GDM1 (cell line): ENCODE measurements at places on chromosomes 6 and 20.

GRCh38 chr6:158418501-158418900 lies 106.2 kb downstream of the TULP4 start:
- DNase-seq = no peak

GRCh38 chr6:88840796-88841539 lies 122.5 kb downstream of the RNGTT start:
- DNase-seq = no peak

- DNase-seq = no peak
Measured at GRCh38 chr6:101086473-101086872, 205.3 kb upstream of the ASCC3 start.

DNA sequence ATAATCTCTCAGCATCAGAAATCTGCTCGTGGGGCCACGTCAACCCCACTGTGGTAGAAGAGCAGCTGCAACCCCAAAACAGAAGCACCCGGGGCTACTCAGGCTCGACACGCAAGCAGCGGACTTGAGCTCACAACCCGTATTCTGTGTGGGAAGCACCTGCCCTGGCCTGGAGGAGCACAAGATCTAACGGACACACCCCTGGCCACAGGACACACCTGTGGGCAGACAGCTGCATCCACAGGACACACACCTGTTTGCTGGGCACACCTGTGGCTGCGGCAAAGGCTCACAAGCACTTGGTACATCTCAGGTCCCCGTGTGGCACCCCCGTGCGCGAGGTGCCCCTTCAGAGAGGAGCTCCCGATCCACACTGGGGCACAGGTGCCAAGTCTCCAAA lies 36.5 kb downstream of the ZBTB46 start:
- DNase-seq = no peak

DNA sequence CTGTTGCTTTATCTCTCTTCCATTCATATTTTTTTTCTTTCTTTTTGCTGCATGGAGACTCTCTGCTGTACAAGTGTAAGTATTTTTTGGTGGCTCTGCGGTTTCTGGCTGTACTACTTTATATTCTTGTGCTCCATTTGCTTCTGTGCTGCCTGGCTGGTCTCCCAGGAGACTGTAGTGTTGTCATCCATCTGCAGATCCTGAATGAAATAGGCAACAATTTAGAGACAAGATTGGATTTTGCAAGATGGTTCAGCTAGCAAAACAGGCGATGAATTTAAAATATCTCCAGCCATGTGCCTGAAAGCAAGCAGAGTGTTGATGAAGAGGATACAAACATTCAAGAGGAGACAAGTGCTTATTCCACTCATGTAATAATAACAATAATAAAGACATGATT lies 75.1 kb upstream of the SCGN start:
- DNase-seq = no peak

DNA sequence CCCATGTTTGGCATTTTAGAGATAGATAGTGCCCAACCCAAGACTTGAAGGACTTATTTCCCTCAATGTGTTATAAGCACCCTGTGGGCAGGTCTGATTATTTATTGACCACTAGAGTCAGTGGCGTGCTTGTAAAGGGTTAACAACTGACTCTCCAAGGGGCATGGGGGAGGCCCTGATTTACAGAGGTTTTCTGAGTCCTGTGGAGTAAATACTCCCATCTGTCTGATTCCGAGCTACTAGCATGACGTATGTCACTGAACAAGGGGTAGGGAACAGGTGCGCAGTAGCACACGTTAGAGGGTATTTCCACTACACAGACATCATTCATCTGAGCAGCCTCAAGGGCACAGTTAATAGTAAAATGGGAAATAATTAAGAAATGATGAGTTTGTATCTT lies 17.4 kb upstream of the TRAM2 start:
- DNase-seq = no peak

DNA sequence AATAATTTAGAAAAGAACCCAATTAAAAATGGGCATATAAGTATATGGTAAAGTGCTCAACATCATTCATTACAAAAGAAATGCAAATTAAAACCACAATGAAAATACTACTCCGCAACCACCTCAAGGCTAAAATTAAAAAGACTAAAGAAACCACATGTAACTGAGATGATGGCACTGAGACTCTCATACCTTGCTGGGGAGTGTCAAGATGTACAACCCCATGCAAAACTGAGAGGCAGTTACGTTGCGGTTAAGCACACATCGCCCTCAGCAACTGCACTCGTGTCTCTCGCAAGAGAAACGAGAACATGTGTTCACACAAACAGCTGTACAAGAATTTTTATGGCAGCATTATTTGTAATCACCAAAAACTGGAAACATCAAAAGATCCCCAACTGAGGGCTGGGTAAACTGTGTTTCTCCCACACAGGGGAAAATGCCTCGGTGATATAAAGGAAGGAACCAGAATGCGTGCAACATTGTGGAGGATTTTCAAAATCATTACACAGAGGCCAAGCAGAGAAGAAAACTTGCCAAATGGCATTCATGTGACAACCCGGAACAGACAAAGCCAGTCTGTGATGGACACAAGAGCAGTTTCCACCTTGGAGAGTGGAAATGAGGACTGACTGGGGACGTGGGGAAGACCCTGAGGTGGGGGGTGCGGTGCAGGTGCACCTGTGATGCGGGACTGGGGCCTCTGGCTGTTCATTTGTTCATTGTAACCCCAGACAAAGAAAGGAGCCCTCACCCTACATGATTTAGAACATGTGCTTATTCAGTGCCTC lies 144.9 kb downstream of the WDR27 start:
- no peak for DNase-seq

DNA sequence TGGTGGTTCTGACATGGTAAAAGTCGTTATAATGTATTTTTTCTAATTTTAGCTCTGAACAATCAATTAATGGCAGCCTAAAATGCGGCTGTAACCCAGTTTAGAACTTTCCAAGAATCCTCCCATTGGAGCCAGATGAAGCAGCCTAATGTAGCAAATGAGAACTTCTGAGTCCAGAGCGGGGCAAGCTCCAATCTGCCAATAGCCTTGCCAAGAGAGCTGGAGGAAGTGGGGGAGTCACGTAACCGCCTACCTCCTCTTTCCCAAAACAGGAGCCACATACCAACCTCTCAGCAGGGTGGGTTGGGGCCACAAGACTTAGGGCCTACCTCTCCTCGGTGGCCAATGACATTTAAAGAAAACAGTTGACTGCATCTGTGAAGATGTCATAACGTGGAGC lies 230.6 kb downstream of the SOD2 start:
- no peak for DNase-seq

DNA sequence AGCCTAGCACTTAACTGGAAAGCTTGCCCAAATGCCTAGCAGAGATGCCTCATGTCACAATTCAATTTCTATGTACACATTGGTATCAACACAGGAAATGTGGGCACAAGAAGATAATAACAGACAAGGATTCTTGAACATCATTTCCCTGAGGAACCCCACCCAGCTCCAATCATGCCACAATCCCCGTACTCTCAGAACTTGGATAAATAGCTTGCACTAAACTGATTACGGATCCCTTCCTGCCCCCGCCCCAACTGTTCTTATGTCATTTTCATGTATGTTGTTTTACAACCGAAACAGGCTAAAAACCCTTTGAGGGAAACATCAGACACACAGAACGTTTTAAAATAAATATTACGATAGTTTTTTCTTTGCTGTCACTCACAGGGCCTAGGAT lies 87.1 kb downstream of the BACH2 start:
- no peak for DNase-seq

DNA sequence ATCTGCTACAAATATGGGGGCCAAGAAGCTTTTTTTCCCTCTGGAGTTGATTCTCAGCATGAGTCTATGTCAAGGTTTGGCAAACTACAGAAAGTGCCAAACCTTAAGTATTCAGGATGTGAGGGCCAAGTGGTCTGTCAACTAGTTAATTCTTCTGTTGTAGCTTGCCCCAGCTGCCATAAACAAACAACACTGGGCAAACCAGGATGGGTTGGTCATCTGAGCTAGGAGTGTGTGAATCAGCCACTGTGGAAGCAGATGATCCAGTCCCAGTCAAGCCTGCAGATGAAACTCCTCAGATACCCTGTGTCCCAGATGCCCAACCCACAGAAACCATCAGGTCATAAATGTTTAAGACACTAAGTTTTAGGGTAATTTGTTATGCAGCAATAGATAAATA lies 103.0 kb upstream of the MOCS1 start:
- no peak for DNase-seq

- no peak for DNase-seq
Measured at GRCh38 chr20:11128220-11128718, 454.5 kb upstream of the JAG1 start.

- DNase-seq = no peak
Measured at GRCh38 chr6:5085648-5086293, 630 bp downstream of the PPP1R3G start.

GRCh38 chr6:142476452-142476851 lies 174.6 kb downstream of the ADGRG6 start:
- DNase-seq = no peak

GRCh38 chr6:144782634-144783033 lies 497.5 kb downstream of the UTRN start:
- DNase-seq = no peak

- DNase-seq = no peak
Measured at GRCh38 chr6:100818066-100818465, 63.1 kb downstream of the ASCC3 start.

DNA sequence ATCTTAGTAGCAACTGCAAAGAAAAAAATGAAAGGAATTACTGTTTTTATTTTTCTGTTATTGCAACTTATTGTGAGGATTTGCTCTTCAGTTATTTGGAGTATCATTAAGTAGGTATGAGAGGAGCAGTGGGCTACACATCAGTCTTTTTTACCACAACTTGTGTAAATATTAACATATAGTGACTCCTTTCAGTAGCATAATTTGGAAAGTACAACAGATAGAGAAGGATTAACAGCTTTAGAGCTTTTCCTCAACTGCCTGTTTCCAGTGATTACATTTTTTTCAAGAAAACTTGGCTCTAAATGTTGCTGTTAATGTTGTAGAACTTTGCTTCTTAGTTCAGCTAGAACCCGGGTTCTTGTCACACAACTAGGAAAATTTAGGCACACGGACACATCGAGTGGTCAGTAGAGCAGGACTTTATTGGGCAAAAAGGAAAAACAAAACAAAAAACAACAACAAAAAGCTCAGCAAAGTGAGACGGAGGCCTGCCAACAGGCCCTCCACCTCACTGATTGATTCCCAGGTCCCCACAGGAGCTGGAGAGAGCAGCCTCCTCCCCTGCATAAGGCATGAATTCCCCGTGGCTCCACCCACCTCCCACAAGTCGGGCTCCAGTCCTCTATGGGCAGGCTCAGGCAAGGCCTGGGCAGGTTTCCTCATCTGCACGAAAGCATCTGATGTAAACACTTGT lies 75.1 kb downstream of the ADGRG6 start:
- DNase-seq = no peak

GRCh38 chr6:168498161-168498843 lies 57.3 kb downstream of the SMOC2 start:
- no peak for DNase-seq

DNA sequence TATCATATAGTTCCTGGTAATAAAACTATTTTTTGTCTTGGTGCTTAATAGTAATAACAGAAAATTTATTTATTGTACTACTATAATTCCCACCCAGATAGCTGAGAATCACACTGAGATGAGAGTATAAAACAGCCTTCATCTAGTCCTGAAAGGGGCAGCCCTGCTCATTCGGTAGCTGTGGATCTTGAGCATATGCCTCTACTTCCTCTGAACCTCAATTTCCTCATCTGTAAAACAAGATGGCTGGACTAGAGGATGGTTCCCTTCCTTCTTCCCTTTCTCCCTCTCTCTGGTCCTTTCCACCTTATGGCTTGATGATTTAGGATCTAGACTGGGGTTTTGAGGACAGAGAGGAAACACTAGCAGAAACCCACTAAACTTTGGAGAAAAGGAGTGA lies 15.0 kb downstream of the FKBP5 start:
- no peak for DNase-seq

DNA sequence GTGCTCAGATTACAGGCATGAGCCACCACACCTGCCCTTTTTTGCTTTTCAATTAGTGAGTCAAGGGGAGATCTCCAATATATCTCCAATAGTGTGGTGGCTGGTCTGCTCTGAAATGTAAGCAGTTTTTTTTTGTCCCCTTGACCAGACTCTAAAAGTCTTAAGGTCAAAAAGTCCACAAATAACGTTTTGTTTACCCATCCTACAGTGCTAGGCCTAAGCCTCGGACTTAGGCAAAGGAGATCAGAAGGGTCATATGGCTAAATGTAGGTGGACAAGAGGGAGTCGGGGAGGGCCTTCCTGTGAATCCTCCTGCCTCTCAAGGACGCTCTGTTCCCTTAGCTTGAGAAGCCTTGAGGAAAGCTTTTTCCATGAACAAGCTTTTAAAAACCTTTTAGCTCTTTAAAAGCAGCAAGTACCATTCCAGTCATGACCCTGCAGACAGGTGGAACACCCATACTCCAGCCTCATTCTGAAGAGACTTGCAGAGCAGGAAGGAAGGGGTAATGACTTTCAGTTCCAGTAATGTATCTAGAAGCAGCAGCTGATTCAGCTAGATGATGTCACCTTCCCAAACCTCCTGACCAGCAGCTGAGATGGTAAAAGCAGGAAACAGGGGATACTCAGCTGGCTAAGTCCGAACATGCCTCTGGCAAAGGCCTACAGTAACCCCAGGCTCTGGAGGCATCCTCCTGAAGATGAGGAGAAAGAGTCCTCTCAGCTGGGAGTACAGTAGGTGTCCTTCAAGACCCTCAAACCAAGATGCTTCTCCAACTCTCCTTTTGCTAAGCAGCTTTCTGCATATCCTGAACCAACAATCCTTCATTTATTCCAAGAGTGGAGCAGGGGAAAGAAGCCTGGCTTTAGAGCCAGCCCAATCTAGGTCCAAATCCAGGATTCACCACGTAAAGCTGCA lies 23.6 kb downstream of the BCL2L1 start:
- DNase-seq = no peak

DNA sequence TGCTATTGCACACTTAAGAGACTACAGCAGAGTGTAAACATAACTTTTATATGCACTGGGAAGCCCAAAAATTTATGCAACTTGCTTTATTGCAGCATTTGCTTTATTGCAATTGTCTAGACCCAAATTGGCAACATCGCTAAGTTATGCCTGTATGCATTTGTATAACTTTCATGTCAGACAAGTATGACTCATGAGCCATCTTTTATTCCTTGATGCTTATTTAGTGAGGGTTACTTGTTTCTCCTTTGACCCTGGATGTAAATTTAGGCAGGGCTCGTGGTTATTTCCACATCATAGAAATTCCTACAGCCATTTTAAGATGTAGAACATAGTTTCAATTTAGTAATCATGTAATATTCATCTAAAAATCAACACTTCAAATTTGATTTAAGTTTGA lies 130.3 kb upstream of the LY86 start:
- DNase-seq = no peak
